ENCODE measurements at places on chromosomes 13 and 19.

DNA sequence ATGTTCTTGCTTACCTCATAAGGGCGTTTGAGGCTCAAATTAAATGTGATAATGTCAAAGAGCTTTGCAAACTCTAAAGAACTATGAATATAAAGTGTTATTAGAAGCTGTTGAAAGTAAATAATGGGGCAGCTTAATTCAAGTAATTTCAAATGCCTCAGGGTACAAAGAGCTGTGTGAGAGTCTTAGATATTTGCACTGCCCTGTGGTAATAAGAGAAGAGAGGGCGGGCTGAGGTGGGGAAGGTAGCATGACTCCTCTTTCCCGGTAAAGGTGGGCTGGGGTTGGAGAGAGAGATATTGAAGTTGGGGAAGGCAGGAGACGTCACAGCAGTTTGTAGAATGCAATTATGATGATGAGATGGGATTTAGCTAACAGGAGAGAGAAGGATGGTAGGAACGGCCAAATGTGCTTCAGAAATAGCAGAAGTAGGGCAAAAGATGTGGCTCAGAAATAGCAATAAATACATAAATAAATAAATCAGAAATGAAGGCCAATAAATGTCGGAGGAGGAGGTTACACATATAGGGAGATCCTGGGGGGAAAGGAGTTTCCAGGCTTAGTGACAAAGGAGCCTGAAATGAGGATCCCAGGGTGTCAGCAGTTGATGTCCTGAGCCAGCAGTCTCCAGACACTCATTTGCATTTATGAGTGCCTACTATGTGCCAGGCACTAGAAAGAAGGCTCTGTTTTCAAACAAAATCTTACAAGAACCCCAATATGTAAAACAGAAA, 35.7 kb upstream of the RCBTB2 start:
- no peak for DNase-seq

DNA sequence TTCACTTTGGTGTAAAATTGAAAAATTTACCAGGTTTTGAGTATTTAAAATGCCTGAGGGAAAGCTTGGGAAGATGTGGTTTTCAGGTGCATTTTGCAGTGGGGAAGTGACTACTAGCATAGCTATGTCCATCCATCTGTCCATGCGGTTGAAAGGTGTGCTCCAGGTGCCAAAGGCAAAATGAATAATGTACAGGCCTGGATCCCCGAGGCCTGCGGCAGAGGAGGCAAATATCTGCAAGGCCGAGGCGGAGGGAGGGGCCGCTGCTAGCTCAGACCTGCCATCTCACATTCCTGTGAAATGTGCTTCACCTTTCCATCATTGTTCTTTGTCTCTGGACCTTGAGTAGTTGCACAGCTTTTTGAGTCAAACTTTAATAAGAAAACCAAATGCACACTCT, 65.5 kb downstream of the ERCC5 start:
- DNase-seq: no peak

- DNase-seq: no peak
Observed at GRCh38 chr19:23437901-23438300, 42.6 kb upstream of the ZNF91 start.

GRCh38 chr19:3176715-3177501, 1.7 kb upstream of the S1PR4 start:
- peak; percentile 52 for DNase-seq

GRCh38 chr19:4976401-4977298, 7.7 kb downstream of the KDM4B start:
- DNase-seq: no peak

- no peak for DNase-seq
Observed at GRCh38 chr19:30062907-30063649, 121.0 kb downstream of the URI1 start.

- no peak for DNase-seq
Observed at GRCh38 chr13:49410477-49410876, 33.4 kb downstream of the CAB39L start.

GRCh38 chr19:46366620-46367292, 19.9 kb downstream of the PPP5C start:
- DNase-seq: no peak

DNA sequence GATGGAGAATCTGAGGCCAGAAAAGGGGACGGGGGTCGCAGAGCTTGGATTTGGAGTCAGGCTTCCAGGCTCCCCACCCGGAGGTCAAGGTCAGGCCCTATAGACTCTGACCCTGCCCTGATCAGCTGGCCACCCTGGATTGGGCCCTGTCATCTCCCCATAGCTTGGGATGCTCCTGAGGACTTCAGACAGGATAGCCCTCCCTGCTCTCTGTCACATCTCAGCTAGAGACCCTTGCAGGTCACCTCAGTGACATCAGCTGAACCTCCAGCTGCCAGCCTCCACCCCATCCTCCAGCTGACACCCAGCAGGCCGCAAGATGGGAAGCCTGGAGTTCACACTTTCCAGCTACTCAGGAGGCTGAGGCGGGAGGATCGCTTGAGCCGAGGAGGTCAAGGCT, 2.8 kb upstream of the TPM4 start:
- DNase-seq: no peak

GRCh38 chr19:39996218-39996810, 546 bp upstream of the ZNF546 start:
- DNase-seq: peak; percentile 9

- DNase-seq: no peak
Observed at GRCh38 chr13:88895261-88895941, 1224.2 kb downstream of the SLITRK5 start.

DNA sequence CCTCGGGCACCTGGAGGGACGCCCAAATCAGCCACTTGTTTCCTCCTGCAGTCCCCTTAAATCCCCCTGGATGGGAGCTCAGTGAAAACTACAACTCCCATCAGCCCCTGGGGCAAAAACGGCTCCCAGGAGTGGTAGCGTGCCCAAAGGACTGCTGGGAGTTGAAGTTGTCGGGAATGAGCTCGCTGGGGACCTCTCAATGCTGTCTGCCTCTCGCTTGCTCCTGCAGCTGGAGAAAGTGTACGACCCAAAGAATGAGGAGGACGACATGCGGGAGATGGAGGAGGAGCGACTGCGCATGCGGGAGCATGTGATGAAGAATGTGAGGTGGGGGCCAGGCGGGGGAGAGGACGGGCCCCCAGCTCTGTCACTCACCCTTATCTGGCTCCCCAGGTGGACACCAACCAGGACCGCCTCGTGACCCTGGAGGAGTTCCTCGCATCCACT, 14.7 kb upstream of the DHDH start:
- DNase-seq: no peak

DNA sequence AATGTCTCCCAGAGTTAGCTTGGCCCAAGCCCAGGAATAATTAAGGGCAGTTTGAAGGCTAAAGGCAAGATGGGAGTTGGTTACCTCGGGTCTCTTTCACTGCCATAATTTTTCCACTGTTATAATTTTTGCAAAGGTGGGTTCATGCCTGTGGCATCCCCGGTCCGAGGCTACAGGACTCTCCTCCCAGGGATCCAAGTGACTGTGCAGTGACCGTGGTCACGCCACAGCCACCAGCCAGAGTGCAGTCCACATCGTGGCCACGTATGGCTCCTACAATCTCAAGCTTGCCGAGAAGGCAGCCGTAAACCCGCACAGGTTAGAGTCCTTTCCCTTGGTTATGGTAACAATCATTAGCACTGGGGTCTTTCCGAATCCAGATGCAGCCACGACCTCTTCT, 36.8 kb downstream of the C13orf46 start:
- DNase-seq: no peak

DNA sequence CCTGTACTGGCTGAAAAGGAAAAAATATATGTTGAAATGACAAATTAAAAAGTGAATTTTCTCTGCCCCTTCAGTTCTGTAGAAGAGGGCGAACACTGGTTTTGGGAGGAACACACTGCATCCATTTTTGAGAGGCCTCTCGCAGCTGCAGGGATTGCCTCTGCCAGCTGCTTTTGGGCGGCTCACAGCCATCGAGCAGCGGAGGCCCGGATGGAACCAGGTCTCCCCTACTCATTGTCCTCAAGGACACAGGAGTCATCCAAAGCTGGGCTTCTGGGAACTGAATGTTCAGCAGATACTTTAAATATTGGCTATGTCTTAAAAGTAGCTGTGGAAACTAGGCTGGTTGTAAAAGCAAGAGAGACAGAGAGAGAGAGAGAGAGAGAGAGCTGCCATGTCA, 17.1 kb downstream of the RCBTB2 start:
- DNase-seq: no peak

DNA sequence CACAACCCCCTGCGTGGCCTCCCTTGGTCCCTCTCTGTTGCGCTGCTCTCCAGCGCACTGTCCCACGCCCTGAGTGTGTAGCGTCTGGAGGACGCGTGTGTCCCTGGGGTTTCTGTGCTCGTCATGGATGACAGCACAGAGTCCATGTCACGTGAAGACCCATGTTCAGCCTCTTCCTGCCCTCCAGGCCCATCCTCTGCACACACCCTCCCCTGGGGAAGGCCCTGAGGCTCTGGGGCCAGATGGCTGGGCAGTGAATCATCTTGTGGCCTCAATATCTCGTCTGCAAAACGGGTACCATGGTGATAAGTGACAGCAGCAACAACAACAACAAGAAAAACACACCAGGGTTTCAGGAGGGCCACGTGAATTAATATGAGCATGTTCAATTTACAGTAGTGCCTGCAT, 71.5 kb upstream of the ARHGEF7 start:
- no peak for DNase-seq

GRCh38 chr13:80367473-80367872, 26.5 kb upstream of the SPRY2 start:
- no peak for DNase-seq

GRCh38 chr13:49097374-49097773, 121.7 kb downstream of the FNDC3A start:
- DNase-seq: no peak

DNA sequence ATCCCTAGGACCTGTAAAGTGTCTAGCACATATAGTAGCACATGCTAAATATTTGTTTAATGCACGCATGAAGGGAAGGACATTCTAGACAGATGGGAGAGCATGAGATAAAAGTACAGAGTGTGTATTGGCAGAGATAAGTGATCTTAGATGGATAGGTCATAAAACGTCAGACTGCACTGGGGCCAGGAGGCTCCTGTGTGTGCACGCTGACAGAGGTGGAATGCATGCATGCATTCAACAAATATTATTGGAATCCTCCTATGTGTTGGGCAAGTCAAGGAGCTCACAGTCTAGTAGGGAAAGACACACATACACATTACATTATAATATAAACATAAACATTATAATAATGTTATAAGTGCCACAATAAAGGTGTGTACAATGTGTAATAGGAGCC, 73.3 kb downstream of the FGF9 start:
- DNase-seq: no peak

- no peak for DNase-seq
Observed at GRCh38 chr13:100497389-100497788, 91.2 kb downstream of the GGACT start.

DNA sequence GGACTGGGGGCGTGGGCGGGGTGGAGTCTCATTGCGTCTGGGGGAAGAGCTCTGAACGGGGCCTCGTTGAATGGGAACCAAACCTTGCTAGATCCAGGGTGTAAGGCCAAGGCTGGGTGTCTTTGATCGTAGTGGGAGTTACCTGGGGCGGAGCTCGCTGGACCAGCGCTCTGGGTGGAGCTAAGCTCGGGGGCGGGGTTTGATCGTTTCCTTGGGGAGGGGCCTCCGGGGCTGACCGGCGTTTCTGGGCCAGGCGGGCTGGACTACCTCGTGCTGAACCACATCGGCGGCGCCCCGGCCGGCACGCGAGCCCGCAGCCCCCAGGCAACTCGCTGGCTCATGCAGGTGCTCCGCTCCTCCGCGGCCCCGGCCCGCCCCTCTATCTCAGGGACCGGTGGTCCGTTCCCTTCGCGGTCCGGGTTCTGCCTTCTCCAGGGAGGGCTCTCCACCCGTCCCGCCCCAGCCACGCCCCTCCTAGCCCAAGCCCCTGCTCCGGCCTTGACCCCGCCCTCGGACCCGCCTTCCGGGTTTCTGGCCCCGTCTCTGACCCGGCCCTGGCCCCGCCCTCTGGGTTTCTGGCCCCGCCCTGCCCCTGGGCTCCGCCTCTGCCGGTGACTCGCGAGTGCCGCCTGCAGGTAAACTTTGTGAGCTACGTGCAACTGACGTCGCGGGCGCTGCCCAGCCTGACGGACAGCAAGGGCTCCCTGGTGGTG, 3.3 kb upstream of the RPL36 start:
- DNase-seq: peak; percentile 89

GRCh38 chr13:48594096-48594815, 59.5 kb upstream of the CYSLTR2 start:
- DNase-seq: no peak

Measured in activated T-helper 1 cell treated with anti-CD3 and anti-CD28 coated beads, Interleukin-2, amount 50 U/mL, for 16 hours (primary cell).